Kidney glomerular epithelial cell (primary cell): ENCODE measurements at places on chromosomes 5 and 9.

DNA sequence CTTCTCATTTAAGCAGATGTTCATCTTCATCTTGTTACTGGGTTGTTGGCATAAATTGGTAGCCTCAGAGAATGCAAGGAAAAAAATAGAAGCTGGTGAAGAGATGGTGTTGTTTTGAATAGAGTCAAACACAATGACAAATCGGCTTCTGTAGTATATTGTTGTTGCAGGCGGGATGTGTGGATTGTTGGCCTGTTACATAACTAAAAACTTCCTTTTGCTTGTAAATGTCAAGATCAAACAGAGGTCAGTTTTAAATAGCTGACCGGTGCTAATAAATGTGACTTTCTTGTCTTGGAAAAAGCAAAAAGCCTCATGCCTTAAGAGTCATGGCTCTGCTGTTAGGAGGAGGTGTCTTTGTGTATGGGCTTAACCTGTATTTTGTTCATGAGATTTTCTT, 59.2 kb downstream of the CCDC192 start:
- DNase-seq, result no peak

GRCh38 chr9:123784518-123784917, 145.4 kb downstream of the DENND1A start:
- no peak for DNase-seq

DNA sequence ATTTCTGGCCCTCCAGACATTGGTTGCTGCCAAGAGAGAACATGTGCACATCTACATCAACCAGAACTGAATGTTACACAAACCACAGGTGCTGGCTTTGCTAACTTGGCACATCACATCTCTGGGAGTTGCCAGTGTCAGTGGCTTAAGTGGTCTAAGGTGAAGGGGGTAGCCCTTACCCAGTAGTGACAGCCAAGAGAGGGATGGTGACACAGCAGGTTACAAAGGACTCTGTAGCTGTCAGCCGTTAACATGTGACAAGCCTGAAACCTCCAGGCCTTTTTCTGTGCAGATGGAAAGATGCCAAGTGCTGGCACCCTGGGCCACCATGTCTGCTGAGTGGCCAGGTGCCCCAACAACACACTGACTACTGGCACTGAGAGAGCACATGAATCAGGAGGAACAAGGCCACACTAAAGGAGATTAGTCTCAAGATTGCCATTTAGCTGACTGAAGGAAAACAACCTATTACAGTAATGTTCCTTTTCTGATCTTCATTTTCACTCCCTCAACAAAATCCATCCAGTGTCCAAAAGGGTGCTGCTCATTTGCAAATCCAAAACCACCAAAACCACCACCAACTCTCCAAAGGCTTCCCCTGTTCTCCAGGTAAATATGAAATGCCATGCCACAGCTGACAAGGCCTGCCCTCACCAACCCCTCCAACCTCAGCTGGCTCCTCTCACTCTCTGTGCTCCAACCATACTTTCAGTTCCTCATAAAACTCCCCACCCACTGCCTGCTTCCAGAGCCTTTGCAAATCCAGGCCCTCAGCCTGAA, 20.2 kb downstream of the SIL1 start:
- DNase-seq, result no peak

- DNase-seq, result no peak
These were observed 107.0 kb downstream of the COL5A1 start for GRCh38 chr9:134748591-134748990.

- DNase-seq, result no peak
These were observed 1601.0 kb upstream of the NUDT12 start for GRCh38 chr5:105163547-105163946.

GRCh38 chr9:14231196-14231990, 82.5 kb downstream of the NFIB start:
- no peak for DNase-seq

GRCh38 chr5:180400416-180400815, 47.3 kb upstream of the GFPT2 start:
- no peak for DNase-seq

GRCh38 chr9:116928289-116928688, 241.2 kb downstream of the TRIM32 start:
- no peak for DNase-seq

- DNase-seq, result no peak
These were observed 190.1 kb downstream of the CDK5RAP2 start for GRCh38 chr9:120389867-120390266.

DNA sequence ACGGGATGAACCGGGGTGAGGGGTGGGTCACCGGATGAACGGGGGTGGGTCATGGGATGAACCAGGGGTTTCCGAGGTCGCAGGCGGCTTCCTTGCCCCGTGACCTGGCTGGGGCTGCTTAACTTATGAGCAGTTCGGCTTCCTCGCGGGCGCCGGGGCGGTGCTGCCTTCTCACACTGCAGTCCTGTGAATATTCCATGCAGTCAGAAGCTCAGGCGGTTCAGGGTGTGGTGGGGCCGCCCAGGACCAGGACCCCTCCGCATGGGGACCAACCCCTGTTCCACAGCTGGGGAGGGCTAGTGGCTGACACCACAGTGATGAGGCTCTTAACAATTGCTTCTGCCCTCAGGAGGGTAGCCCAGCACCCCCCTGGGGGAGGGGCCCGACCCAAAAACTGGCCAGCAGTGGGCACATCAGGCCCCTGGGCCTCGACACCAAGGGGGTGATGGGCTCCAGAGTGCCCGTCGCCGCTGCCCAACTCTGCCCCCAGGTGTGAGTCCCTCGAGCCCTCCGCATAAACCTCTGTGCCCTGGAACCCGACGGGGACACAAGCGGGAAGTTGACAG, 30.9 kb upstream of the SLC9A3 start:
- no peak for DNase-seq

DNA sequence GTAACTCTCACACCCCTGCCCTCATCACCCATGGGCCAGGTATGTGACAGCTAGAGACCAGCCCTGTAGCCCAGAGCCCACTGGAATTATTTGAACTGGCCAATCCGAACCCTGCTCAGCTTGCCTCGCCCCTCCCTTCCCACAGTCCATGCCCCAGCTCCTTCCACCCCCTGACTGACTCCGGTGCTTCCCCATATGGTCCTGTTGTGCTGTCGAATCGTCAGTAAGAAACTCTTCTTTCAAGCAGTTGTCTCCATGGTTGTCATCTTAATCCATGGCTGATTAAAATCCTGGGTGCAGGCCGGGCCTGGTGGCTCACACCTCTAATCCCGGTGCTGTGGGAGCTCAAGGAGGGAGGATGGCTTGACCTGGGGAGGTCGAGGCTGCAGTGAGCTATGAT, 118.5 kb downstream of the COL23A1 start:
- DNase-seq, result no peak

DNA sequence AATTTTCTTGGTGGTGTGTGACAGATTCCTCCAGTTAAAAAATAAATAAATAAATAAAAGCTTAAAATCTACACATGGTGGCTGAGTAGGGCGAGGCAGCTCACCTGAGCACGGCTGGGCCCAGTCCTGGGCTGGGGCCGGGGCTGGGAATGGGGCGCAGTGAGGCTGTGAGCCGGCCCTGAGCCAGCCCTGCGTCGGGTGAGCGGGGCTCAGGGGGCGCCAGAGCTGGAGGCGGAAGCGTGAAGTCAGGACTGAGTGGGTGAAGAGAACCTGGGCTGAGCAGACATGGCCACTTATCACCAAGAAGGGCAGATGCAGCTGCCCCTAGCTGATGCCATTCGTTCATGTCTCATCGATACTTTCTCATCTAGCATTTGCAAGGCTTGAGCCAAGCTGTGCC, 22.8 kb upstream of the DTWD2 start:
- no peak for DNase-seq

DNA sequence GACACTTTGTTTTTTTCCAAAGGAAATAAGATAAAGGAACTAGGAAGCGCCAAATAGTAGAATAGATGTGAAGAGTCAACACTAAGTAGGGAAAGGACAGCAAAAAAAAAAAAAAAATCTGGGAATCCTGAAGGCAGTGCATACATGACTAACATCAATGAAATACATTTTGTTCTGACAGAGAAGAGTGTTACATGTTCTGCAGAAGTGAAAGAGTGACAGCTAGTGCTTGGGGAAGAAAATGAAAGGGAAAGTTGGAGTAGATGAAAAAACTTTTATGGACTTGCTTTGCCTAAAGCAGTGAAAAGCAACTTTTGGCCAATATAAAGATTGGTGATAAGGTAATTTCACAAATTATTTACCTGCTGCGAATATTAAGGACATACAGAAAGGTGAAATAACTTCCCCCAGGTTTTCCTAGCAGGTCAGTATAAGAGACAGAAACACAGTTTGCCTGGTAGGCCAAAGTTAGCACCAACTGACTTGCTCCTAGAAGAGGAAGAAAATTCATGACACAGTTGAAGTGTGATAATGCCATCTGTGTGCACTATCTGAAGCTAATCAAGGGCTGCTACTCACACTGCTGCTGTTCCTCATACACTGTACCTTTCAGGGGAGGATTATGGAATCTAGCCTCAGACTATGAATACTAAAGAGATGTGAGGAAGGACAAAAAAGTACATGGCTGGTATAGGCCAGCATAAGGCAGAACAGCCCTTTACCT, 38.6 kb downstream of the RANBP6 start:
- no peak for DNase-seq

GRCh38 chr9:125461636-125462190, 200.1 kb downstream of the GAPVD1 start:
- no peak for DNase-seq
